ENCODE measurements at places on chromosomes 6 and 20.
A peak's percentile ranks its signal among the peaks of the same experiment; 100 is the strongest.

DNA sequence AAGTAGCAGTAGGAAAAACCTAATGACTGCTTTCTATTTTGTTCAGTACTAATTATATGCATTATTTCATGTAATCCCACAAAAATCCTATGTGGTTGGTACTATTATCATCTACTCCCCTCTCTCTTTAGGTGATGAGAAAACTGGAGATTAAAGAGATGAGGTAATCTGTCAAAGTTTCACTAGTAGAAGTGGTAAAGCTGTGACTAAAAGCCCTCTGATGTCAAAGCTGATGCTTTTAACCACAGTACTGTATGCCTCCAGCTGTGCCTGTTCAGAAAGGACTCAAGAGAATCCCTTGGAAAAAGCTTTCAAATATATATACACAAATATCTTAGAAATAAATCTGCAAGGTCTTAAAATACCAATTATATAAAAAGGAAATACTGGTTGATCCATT is 38.0 kb downstream of the PHIP start:
- no peak for DNase-seq

DNA sequence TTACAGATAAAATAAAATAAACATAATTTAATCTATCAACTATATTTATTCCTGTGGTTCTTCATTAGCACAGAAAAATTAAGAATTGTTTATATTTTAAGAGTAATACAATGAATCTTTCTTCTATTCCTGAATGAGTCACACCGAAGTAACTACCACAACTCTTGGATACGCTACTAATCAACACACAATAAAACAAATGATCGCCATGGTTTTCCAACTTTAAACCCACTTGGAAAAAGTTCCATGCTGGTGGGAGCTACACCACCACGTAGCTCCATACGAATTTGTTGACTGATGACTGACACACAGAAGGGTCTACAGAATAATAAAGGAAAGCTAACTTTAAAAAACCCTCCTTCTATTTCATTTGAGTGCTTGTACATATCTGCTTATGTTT is 135.8 kb upstream of the NEDD9 start:
- no peak for DNase-seq

DNA sequence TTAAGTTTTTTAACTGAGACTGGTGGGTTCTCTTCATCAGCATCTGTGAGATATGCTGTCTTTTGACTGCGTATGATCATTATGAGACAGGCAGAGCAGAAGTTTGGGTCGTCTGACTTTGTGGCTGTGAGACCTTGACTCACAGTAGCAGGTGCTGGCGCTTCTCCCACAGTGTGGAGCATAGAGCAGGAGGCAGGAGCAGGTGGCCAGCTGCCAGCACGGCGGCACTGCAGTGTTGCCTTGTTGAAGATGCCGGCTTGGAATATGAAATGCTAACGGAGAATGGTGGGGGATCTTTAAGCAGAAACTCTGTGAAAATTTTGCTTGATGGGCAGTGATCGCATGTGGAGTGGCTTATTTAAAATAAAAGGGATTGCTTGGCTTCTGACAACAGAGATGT is 105.0 kb downstream of the TIAM2 start:
- no peak for DNase-seq

- no peak for DNase-seq
These were observed 193.0 kb upstream of the SGK1 start for GRCh38 chr6:134510920-134511319.

DNA sequence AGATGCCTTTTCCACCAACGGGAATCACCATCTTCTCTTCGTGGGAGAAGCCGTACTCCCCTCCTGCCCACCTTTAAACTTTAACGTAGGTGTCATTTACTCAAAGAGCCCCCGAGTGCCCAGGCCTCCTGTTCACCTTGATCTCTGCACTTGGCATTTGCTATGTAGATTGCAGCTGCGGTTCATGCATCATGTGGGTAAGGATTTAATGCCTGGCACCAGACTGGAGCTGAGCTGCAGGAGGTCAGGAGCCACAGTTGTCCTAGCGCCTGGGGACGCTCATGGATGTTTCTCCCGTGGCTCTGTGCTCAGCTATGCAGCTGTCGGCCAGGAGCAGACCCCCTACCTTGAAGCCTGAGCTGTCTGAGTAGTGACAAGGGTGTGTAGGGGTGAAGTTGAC is 133.7 kb downstream of the CDH4 start:
- DNase-seq = no peak

DNA sequence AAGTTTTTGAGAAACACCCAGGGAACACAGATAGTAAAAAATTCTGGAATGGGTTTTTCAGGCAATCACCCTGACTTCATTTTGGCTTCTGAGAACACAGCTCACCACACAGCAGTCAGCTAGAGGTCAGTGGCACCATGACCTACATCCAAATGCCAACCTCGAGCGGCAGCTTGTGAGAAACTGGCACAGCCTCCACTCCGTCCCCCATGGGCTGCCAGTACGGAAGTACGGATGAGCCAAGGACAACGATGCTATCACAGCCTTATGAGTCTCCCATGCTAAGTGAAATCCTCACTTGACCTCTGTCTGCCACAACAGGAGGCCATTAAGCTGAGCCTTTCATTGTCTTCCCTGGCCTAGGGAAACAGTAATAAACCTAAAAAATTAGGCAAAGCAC is 32.0 kb downstream of the KIF16B start:
- no peak for DNase-seq

- DNase-seq = no peak
These were observed 48.0 kb upstream of the PTPN1 start for GRCh38 chr20:50462093-50462690.

DNA sequence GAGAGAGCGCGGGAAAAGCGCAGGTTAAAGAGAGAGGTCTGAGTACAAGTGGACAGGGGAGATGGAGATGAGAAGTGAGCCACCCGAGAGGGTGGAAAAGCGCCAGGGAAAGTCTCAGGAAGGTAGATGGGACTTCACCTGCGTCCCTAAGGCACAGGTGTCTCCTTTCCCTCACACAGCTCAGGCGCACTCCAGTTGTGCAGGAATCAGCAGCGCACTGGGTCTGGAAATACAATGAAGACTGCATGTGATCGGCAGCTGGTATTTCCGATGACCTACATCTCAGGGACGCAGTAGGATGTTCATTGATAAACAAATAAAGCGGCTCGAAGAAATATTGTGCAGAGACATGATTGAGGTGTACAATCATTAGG is 432 bp upstream of the KHDRBS2 start:
- no peak for DNase-seq

DNA sequence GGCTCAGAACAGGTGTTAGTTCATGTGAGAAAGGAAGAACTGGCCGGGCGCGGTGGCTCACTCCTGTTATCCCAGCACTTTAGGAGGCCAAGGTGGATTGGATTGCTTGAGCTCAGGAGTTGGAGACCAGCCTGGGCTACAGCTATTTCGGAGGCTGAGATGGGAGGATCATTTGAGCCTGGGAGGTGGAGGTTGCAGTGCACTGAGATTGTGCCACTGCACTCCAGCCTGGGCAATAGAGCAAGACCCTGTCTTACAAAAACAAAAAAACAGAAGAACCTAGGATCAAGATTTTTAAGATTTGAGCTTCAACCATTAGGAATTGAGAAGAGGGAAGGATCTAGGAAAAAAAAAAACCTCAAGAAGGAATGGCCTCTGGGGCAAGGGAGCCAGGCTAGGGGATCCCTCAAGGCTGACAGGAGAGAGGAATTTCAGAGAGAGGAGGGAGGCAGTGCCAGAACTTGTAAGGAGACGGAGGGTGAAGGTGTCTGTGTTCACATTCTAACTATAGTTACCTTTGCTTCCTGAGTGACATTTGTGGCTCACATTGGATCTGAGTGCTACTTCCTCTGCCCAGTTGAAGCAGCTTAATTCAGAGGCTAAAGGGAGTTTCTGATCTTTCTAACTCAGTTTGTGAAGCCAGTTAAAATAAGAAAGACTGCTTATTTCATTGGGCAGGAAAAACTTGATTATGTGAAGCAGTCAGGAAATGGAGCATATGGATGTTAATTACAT is 26.1 kb downstream of the CHMP4B start:
- no peak for DNase-seq

DNA sequence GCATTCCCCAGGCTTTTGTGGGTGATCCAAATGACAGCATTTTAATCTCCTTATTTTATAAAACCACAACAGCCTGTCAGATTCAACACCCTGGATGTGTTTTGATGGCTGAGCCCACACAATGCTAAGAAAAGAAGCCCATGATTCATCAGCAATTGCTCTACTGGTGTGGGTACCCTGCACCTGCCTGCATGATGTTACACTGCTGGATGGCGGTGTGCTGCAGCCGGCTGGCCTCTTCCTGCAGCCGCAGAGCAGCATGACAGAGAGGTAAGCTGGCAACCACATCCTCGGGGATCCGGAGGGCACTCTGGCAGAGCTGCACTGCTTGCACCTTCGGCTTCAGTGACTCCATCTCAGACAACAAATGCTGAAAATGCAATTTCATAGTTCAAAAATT is 327.5 kb downstream of the SYNE1 start:
- DNase-seq = peak; percentile 31

DNA sequence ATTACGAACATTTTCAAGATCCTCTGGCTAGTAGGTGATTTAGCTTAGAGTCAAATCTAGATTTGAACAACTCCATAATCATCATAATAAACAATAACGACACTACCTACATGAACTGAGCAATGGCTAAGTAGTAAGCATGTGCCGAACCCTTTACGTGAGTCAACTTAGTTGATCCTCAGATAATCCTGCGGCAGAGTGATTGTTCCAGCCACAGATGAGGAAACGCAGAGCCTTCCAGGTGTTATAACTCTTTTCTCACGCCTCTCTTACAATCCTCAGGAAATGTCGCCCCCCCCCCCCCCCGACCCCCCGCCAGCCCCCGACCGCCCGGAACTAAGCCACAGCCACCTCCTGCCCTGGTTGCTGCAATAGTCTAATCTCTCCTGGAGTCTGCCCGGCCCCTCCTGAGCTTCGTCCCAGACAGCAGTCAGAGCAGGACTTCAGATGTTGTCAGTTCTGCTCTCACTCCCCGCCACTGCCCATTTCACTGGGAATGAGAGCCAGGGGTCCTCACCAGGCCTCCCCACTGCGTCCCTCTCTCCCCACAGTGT is 141.5 kb upstream of the AGPAT4 start:
- no peak for DNase-seq

GRCh38 chr6:131368198-131368911 is 204.7 kb upstream of the ARG1 start:
- no peak for DNase-seq

GRCh38 chr20:23081263-23081819 is 4.8 kb downstream of the CD93 start:
- DNase-seq = no peak

DNA sequence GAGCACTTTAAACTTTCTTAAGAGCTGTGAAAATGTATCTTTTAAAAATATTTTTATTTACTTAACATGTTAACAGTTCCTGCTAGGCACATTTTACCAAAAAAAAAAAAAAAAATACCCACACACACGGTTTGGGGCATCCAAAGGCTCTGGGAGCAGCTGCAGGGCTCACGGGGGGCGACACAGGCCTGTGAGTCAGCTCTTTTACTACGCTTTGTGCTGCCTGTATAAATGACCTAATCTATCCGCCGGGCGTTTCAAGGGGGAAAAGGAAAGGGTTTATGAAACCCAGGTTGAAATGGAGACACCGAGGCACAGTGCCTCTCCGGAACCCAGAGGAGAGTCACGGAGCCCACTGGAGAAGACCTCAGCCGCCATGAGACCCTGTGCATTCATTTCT is 40.4 kb downstream of the DLL1 start:
- DNase-seq = no peak

- DNase-seq = no peak
These were observed 440.9 kb downstream of the HACE1 start for GRCh38 chr6:104418839-104419238.

DNA sequence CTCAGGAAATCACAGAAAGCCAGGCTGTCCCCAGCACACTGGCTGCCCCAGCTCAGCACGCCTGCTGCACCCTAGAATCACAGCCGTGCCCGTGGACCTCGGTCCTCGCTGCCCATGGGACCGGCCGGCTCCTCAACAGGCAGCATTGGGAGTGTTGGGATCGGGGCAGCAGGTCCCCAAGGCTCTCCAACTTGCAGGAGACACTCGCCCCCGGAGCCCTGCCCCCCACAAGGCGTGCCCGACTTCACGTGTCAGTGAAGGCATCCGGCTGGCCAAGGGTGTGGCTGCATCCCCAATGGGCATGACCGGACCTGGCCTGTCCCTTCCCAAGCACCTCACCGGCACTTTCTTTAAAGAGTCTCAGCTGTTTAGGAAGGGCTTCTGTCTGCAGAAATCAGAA is 3.0 kb upstream of the NTSR1 start:
- DNase-seq = no peak

DNA sequence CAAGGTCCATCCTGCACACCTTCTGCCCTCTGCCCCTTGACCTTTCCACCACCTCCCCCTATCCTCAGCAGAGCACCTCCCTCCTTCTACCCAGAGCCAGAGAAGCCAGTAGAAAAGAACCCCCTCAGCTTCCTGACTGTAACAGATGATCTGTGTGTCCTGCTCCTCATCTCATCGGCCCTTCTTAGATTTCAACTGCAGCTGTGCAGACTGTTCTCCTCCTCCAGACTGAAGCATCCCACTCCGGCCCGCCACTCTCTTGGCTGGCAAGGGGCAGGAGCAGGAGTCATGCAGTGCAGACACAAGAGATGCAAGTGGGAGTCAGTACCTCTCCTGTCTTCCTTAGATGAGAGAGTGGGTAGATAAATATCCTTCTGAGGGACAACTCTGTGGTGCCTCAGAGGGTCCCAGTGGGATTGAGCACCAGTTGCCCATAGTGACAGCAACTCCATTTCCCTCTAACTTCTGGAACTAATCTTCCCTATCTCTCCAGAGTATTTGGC is 163.5 kb upstream of the MLN start:
- no peak for DNase-seq

DNA sequence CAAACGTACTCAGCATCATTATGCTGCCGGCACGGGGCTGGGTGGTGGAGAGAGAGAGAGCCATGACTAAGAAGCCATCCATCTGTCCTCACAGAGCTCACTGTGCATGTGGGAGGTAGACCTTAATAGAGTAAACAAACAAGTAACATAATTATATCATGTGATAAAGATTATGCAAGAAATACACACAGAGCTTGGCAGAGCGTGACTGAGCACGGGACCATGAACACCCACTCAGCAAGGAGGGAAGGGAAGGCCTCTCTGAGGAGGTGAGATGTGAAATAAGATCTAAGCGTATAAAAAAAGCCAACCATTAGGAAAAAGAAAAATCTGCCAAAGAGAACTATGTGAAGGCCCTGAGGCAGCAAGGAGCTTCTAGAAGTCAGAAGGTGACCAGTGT is 207.5 kb downstream of the PTPRT start:
- DNase-seq = no peak

GRCh38 chr20:55557191-55557590 is 448.1 kb downstream of the CBLN4 start:
- no peak for DNase-seq

Data from stimulated activated CD8-positive, alpha-beta memory T cell treated with anti-CD3 and anti-CD28 coated beads, Interleukin-4, amount 100 ng/mL, for 1 hour (primary cell).